Vagina (tissue), 2 donors: ENCODE measurements at places on chromosomes 11 and 22.

GRCh38 chr11:134125507-134125906, 56.6 kb downstream of the JAM3 start:
- peak overlapping the region; percentile 64 for H3K27ac ChIP-seq
- no peak for DNase-seq
- no peaks in the 10 kb centered on the region for H3K36me3 ChIP-seq
- peak overlapping the region; percentile 34 for H3K4me3 ChIP-seq

DNA sequence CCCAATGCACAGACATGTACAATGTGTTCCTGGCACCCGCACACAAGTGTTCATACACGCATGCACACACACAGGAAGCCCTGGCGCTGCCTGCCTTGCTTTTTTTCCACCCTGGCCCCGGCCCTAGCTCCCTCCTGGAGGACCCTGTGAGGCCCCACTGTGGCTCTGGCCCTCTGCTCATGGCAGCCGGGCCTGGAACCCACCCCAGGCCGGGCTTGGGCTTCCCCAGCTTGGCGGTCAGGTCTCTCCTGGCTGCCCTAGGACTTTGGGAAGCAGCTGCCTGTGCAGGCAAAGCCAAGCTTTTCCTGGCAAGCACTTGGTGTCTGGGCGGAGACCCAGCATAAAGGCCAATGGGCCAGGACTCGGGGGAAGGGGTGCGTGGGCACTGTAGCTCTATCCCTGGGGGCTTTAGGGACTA, 30.5 kb downstream of the CD82 start:
- H3K4me1 ChIP-seq = peaks cover 30% of the 10 kb centered on the region
- peak overlapping the region; percentile 50 for H3K27ac ChIP-seq
- H3K4me3 ChIP-seq = no peak overlapping the region
- H3K27me3 ChIP-seq = no peaks in the 10 kb centered on the region
- H3K36me3 ChIP-seq = no peaks in the 10 kb centered on the region
- no peak for DNase-seq

DNA sequence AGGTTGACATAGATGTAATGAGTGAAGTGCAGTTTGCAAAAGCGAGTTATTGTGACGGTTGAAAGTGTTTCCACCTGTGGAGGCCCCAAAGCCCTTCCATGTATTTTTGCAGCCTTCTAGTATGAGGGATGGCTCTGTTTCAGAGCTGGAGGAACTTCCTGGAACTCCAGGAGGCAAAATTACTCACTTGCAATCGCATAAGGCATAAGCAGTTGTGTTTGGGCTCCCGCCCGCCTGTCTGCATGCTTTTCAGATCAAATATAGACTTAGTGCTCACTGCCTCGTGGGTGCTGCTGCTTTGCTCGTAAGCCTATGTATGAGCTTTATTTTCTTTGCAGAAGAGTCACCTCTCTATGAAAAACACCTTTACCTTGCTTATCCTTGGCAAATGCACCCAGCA, 146.8 kb upstream of the LARGE1 start:
- H3K36me3 ChIP-seq = no peaks in the 10 kb centered on the region
- no peaks in the 10 kb centered on the region for H3K27me3 ChIP-seq
- no peak for DNase-seq
- H3K4me1 ChIP-seq = no peaks in the 10 kb centered on the region
- H3K27ac ChIP-seq = no peak overlapping the region

DNA sequence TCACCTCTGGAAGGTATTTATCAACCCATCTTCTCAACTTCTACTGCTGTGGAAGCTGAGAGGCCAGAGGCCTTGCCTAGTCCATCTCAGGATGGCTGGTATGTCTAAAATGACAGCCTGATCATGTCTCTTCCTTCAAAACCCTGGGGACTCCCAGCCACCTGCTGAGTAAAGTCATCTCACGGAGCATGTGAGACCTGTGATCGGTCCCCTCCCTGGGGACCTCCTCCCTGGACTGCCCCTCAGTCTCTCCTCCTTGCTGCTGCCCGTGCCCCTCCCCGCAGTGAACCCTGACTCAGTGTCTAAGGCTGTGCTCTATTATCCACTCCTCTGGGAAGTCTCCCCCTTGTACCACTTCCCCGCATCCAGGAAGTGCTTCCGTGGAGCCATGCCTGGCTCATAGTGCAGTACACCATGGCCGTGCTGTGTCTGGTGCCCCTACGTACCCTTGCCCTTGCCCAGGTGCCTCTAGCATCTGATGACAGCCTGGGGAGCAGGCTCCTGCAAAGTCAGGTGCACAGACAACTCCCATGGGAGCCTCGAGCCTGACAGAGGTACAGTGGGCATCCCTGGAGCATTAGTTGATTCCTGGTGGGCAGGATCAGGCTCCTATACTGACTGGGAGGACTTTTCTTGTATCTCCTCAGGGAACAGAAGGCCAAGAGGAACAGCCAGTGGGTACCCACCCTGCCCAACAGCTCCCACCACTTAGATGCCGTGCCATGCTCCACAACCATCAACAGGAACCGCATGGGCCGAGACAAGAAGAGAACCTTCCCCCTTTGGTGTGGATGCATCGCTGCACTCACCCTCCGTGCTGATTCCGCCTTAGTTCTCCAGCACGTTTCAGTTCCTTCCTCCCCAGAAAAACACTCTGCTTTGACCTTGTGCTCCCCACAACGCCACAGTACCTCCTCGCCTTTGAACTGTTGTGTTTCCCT, 13.8 kb downstream of the SMARCB1 start:
- no peak overlapping the region for H3K27ac ChIP-seq
- no peaks in the 10 kb centered on the region for H3K27me3 ChIP-seq
- no peak overlapping the region for H3K4me3 ChIP-seq
- DNase-seq = no peak

DNA sequence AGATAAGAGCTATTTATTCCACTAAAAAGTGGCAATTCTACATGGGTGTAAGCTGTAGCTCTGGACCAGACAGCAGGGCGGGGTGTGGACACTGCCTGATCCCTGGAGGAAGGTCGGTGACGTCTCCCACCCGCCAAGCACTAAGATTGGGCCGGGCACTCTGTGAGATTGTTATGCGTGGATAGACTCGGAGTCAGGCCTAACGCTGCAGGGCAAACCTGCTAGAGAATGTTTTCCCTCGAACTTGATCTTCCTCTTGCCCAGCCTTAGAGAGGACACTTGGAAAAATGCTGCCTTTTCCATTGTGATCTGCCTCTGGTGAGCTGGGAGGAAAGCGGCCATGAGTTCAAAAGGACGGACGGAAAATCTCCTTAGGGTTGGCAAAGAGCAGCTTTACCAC, 1273.4 kb downstream of the TBC1D22A start:
- no peaks in the 10 kb centered on the region for H3K36me3 ChIP-seq
- H3K27me3 ChIP-seq = no peaks in the 10 kb centered on the region
- H3K27ac ChIP-seq = no peak overlapping the region
- H3K4me3 ChIP-seq = no peak overlapping the region
- no peaks in the 10 kb centered on the region for H3K4me1 ChIP-seq

GRCh38 chr22:32342977-32343376, 14.7 kb upstream of the RFPL3 start:
- no peak overlapping the region for H3K27ac ChIP-seq
- no peaks in the 10 kb centered on the region for H3K27me3 ChIP-seq
- DNase-seq = no peak

- peaks cover 14% of the 10 kb centered on the region for H3K4me1 ChIP-seq
- H3K36me3 ChIP-seq = no peaks in the 10 kb centered on the region
Measured at GRCh38 chr11:64007629-64008282, 21.5 kb downstream of the OTUB1 start.

GRCh38 chr11:104529213-104529612, 365.3 kb upstream of the PDGFD start:
- DNase-seq = no peak
- no peak overlapping the region for H3K4me3 ChIP-seq
- H3K36me3 ChIP-seq = no peaks in the 10 kb centered on the region
- H3K27ac ChIP-seq = no peak overlapping the region

DNA sequence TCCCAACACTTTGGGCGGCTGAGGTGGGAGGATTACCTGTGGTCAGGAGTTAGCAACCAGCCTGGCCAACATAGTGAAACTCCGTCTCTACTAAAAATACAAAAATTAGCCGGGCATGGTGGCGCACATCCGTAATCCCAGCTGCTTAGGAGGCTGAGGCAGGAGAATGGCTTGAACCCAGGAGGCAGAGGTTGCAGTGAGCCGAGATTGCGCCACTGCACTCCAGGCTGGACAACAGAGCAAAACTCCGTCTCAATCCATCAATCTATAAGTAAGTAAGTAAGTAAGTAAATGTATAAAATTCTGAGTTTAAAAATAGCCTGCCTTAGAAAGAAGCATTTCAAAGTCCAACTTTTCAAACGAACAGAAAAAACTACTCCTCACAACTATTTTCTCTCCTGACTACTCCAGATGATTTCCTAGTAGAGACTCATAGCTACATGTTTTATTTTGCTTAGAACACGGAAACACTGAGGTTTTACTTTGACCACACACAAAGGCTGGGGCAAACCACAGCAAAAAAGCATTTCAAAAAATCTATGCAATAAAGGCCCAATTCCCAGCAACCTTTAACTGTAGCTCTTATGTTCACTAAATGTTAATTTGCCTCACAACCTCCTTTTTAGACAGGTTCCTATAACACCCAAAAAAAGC, 16.3 kb downstream of the SPTY2D1 start:
- no peak for DNase-seq
- no peak overlapping the region for H3K27ac ChIP-seq

DNA sequence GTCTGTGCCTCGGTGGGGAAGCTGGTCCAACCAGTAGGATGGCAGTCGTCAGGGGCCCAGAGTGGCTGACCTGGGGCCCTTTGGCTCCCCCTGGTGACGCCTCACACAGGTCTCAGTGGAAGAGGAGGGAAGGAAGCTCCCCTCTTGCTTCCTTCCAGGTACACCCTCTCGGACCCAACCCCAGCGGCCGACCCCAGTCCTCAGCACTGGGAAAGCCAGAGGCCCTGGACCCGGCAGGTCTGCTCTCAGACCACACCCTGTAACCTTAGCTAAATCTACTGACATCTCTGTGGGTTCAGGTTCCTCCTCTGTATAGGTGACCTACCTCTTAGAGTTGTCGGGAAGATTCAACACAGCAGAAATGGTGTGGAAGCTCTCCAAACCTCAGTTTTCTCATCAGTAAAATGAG, 3.4 kb upstream of the SCUBE1 start:
- H3K27me3 ChIP-seq = peaks cover 9% of the 10 kb centered on the region
- no peaks in the 10 kb centered on the region for H3K36me3 ChIP-seq
- H3K4me3 ChIP-seq = no peak overlapping the region
- peaks cover 16% of the 10 kb centered on the region for H3K4me1 ChIP-seq

DNA sequence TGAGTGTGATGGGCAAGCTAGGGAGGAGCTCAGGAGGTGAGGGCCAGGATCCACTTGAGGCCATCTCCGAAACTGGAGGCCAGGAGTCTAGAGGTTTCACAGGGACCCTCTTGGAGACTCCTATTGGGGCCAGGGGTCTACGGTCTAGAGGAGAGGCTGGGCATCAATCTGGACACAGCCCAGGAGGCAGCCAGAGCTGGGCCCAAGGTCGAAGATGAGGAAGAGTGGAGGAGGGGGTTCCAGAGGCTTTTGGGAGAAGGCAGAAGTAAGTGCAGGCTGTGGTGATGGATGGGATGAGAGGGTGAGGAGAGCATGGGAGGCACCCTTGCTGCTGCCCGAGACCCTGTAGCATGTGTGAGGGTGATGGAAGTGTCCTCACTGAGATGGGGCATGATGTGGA, 56.6 kb downstream of the LRRC32 start:
- DNase-seq = no peak
- peak overlapping the region; percentile 77 for H3K27ac ChIP-seq
- H3K4me1 ChIP-seq = peaks cover 46% of the 10 kb centered on the region
- H3K36me3 ChIP-seq = no peaks in the 10 kb centered on the region
- no peak overlapping the region for H3K4me3 ChIP-seq

GRCh38 chr11:9301720-9302119, 12.7 kb downstream of the TMEM41B start:
- no peak for DNase-seq
- H3K27ac ChIP-seq = no peak overlapping the region
- no peak overlapping the region for H3K4me3 ChIP-seq
- no peaks in the 10 kb centered on the region for H3K4me1 ChIP-seq
- H3K36me3 ChIP-seq = no peaks in the 10 kb centered on the region

- H3K4me1 ChIP-seq = peaks cover 18% of the 10 kb centered on the region
- no peak overlapping the region for H3K4me3 ChIP-seq
- H3K36me3 ChIP-seq = no peaks in the 10 kb centered on the region
- no peaks in the 10 kb centered on the region for H3K27me3 ChIP-seq
Measured at GRCh38 chr11:64146036-64146955, 19.6 kb downstream of the MACROD1 start.

DNA sequence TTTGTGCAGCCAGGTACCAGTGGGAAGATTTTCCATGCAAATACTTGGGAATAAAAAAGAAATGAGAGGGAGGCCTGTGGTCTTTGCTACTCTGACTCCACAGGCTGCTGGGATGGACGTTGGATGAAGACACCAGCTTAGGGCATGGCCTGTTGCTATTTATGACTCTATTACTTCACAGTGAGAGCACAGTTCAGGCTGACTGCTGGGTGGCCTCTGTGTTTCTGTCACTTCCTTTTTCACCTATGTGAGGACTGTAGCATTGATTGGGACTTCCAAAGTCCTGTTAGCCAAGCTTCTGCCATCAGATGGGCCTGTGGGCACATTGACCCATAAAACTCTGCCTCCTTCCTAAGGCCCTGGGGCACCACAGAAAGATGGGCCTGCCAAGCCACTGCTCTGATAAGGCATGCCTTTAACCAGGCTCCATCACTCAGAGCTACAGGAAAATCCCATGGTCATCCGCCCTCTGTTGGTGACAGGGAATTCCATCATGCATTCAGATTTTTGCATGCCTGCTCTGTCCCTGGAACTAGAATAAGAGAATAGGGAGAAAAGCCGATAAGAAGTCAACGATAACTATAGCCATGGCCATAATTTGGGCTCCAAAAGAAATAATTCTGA, 64.6 kb downstream of the KCNJ1 start:
- DNase-seq = no peak
- no peak overlapping the region for H3K27ac ChIP-seq
- no peaks in the 10 kb centered on the region for H3K27me3 ChIP-seq

DNA sequence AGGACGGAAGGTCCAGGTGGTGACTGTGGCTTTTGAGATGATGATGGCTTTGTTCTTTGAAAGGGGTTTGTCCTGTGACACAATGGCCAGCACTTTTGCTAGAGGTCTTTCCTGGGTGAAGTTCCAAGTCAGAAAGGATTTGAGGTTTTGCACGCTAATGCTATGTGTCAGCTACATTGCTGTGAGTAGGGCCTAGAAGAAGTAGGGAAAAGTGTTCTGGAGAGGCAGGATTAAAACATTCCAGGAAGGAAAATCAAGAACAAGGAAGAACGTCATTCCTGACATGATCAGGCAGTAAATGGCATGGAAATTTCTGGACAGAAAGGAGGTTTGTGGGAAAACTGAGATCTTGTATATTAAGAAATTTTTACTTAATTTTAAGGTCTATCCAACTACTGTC, 290.7 kb downstream of the NTM start:
- no peaks in the 10 kb centered on the region for H3K27me3 ChIP-seq
- no peak overlapping the region for H3K4me3 ChIP-seq
- H3K27ac ChIP-seq = no peak overlapping the region
- no peak for DNase-seq
